CD8-positive, alpha-beta memory T cell (primary cell): ENCODE measurements at places on chromosomes 3 and 15.
A peak's percentile ranks its signal among the peaks of the same experiment; 100 is the strongest.

DNA sequence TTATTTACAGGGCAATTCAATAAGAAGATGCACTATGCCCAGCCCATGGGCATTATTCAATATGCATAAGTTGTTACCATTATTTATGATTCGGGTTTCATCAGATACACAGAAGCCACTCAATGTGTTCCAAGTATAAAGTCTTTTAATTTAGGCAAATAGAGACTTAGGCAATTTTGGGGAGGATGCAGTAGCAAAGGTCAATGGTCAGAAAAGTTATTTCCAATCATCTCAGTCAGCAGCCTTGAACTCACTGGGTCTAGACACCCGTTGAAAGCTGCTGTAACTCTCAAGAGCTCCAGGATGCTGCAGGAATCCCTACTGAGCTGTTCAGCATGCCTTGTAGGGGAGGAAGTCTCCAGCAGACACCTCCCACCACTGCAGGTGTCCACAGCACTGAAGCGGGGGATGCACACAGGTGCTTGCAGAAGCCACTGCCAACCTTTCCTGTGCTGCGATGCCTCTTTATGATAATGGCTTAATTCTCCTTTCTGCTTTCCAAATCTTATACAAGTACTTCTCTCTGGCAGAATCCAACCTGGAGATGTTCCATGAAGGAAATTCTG lies 155.0 kb upstream of the SUCLG2 start:
- no peaks in the 10 kb centered on the region for H3K4me1 ChIP-seq
- no peak overlapping the region for H3K4me3 ChIP-seq
- no peaks in the 10 kb centered on the region for H3K27me3 ChIP-seq
- DNase-seq, result no peak

- no peaks in the 10 kb centered on the region for H3K4me1 ChIP-seq
- H3K4me3 ChIP-seq, result no peak overlapping the region
- H3K27me3 ChIP-seq, result no peaks in the 10 kb centered on the region
- DNase-seq, result no peak
Observed at GRCh38 chr3:109973733-109974132, 636.4 kb upstream of the DPPA4 start.

DNA sequence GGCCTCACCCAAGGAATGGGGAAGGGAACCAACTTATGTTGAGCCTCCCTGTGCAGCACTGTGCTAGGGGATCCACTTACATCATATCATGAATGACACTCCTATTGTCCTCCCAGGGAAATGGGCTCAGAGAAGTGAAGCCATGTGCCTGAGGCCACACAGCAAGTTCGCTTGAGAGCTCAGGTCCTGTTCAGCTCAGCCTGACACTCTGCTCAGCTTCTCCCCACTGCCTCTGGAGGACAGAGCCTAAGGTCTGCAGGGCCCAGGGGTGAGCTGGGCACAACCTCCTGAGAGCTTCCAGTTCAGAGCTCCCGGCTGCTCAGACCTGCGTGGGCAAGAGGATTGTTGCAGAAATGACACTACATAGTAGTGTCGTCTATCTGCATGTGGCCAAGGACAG lies 76.0 kb upstream of the SEC13 start:
- H3K36me3 ChIP-seq, result no peaks in the 10 kb centered on the region
- H3K27me3 ChIP-seq, result no peaks in the 10 kb centered on the region
- no peak overlapping the region for H3K4me3 ChIP-seq
- H3K27ac ChIP-seq, result no peak overlapping the region
- H3K4me1 ChIP-seq, result peaks cover 34% of the 10 kb centered on the region

GRCh38 chr3:85567071-85567676 lies 608.4 kb downstream of the CADM2 start:
- no peaks in the 10 kb centered on the region for H3K27me3 ChIP-seq
- no peak for DNase-seq
- H3K4me3 ChIP-seq, result no peak overlapping the region

DNA sequence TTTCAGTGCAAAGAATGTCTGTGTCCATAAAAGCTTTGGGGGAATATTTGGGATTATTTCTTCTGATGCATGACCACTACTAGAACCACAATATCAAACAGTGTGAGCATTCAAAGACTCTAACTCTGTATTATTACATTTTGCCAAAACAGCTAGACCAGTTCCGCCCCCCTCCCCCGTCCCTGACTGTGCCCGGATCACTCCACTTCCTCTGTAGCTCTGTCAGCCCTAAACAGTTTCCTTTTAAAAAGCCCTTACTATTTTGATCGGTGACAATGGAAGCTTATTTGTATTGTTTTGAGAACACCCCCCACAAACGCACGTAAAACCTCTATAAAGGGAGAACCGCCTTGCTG lies 36.6 kb upstream of the EPHB3 start:
- peak overlapping the region; percentile 65 for H3K4me3 ChIP-seq
- peaks cover 8% of the 10 kb centered on the region for H3K4me1 ChIP-seq
- peaks cover 15% of the 10 kb centered on the region for H3K27me3 ChIP-seq

DNA sequence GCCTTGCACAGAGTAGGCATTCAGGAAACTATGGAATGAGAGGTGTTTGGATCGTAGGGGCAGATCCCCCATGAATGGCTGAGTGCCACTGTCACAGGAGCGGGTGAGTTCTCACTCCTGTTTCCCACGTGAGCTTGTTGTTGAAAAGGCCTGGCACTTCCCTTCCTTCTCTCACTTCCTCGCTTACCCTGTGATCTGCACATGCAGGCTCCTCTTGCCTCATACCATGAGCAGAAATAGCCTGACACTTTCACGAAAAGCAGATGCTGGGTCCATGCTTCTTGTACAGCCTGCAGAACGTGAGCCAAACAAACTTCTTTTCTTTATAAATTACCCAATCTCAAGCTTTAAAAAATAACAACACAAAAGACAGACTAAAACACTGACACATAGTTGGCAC lies 55.4 kb downstream of the AGBL1 start:
- H3K27ac ChIP-seq, result no peak overlapping the region
- H3K36me3 ChIP-seq, result no peaks in the 10 kb centered on the region
- no peak for DNase-seq

DNA sequence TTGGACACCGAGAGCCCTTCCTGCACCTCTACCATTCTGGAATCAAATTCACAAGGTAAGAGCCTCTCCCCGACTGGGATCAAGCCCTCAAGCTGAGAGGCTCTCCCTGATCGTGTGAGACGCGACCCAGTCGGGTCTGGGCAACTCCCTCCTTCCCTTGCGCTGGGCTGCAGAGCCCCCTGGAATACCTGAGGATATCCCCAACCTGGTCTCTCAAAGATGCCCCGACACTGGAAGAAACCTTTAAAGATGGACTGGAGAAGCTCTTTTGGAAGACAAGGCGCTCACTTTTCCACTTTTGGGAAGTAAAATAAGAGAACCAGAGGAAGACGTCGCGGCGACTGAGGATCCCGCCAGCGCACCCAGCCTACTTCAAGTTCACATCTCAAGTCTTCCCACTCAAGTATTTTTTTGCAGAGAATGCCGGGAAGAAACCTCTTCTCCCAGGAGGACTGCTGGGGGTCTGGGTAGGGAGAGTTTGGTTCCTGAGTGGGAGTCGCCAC lies 33.8 kb downstream of the ZIC4 start:
- H3K4me3 ChIP-seq, result no peak overlapping the region
- H3K27me3 ChIP-seq, result peaks cover 28% of the 10 kb centered on the region
- no peaks in the 10 kb centered on the region for H3K36me3 ChIP-seq
- no peaks in the 10 kb centered on the region for H3K4me1 ChIP-seq

GRCh38 chr3:77025471-77025870 lies 14.4 kb upstream of the ROBO2 start:
- H3K27me3 ChIP-seq, result no peaks in the 10 kb centered on the region
- no peak overlapping the region for H3K4me3 ChIP-seq
- no peaks in the 10 kb centered on the region for H3K36me3 ChIP-seq
- H3K27ac ChIP-seq, result no peak overlapping the region
- DNase-seq, result no peak

DNA sequence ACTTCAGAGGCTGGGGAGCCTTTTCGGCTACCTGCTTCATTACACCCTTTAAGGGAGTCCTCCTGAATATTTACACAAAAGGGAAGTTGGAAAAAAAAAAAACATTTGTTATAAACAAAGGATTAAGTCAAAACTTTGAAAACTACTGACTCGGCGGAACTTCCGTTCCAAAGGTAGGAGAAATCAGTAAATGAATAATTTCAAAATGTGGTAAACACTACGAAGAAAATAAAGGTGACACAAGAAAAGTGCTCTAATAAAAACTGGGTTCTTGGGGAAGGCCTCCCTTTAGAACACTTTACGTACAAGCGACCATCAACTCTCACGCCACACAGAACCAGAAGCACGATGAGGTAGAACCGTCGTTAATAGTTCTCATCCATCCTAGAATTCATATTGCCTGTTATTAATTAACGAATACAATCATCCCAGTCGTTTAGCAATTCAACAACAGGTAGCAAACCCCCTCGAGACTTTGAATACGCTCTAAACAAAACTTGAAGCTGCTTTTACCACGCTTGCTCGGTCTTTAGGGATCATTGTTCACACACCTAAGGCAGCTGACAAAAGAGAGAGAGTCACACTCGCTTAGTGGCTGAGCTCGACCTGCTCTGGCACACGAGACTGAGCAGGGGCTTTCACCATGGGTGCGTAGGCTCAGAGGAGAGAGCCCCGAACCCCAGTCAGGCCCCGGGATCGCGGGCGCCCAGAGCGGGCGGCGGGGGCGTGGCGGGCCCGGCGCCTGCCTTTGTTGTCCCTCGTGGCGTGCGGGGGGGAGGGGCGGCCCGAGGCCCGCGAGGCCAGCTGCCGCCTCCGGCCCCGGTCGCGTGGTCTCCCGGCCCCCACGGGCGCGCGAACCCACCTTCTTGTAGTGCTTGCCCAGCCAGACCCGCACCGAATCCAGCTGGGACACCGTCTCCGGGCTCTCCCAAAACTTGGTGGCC lies 680 bp downstream of the SMARCC1 start:
- H3K27me3 ChIP-seq, result no peaks in the 10 kb centered on the region
- H3K4me1 ChIP-seq, result peaks cover 40% of the 10 kb centered on the region
- DNase-seq, result peak; percentile 60
- peak overlapping the region; percentile 64 for H3K4me3 ChIP-seq

GRCh38 chr3:190101320-190102011 lies 19.2 kb downstream of the P3H2 start:
- no peaks in the 10 kb centered on the region for H3K4me1 ChIP-seq
- no peak overlapping the region for H3K27ac ChIP-seq
- H3K27me3 ChIP-seq, result no peaks in the 10 kb centered on the region
- no peaks in the 10 kb centered on the region for H3K36me3 ChIP-seq
- DNase-seq, result no peak

DNA sequence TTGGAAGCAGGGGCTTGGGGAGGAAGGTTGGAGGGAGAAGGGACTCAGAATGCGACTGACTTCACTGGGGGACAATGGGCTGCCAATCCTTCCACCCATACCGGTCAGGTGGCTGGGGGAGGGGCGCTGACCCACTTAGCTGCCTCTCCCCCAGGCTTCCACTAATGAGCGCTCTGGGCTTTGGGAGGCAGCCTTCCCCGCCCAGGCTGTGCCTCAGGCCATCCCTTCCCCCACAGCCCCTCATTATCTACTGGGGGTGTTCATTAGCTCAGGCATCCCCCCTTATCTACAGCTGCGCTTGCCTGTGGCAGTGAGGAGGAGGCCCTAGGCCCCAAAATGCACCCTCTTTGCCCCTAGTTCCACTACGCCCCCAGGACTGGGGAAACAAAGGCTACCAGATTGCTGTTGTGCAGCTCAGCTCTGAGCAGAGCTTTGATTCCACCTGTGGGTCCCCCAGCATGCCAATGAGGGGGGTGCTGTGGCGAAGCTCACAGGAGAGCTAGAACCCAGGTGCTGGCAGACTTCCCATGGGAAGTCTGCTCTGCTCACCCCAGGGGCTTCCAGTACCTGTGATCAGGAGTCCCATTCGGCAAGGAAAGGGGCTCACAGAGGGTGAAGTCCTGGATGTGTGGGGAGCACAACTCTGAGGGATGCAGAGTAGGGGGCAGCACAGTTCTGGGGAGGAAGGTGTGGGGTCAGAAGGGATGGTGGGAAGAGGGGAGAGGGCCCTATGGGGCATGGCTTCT lies 29.4 kb upstream of the SEMA3F start:
- no peaks in the 10 kb centered on the region for H3K36me3 ChIP-seq
- H3K4me1 ChIP-seq, result no peaks in the 10 kb centered on the region
- H3K4me3 ChIP-seq, result no peak overlapping the region
- no peaks in the 10 kb centered on the region for H3K27me3 ChIP-seq
- H3K27ac ChIP-seq, result no peak overlapping the region

DNA sequence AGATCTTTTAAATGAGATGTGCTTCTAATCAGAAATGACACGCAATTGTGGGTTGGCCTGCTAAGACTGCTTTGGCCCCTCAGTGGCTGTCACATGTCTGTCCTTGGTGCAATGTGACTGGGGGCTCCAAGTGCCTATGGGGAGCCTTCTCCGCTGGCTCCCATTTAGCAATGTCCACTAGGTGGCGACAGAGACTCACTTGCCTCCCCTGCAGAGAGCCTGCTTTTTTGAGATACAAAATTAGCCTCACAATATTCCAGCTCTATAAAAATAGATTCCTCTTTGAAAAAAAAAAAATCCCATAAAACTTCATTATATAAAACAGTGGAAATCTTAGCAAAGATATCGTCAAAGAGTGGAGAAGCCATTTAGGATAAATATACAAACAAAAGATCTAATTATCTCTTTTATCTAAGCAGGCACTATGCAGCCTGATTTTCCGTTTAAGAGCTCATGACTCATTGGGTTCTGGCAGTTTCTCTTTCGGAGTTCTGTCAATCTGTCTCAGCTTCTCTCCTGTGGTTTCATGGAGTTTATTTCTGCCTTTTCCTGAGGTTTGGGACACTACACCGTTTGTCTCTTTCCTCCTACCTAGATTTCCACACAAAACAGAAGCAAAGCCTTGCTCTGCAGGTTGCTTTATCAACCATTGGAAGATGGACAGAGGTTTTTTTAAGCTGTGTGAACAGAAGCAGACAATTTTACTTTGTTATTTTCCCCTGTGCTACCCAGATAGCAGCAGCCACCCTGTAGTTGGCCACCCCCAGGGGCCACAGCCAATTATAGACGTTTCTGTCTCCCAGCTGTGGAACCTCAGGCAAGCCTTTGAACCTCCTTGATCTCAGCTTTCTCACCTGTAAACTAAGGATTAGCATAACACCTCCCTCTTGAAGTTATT lies 68.4 kb upstream of the TNFAIP8L3 start:
- no peaks in the 10 kb centered on the region for H3K27me3 ChIP-seq
- H3K27ac ChIP-seq, result no peak overlapping the region
- no peaks in the 10 kb centered on the region for H3K36me3 ChIP-seq
- no peaks in the 10 kb centered on the region for H3K4me1 ChIP-seq

- no peaks in the 10 kb centered on the region for H3K36me3 ChIP-seq
- peak overlapping the region; percentile 58 for H3K4me3 ChIP-seq
- H3K27ac ChIP-seq, result peak overlapping the region; percentile 72
- no peaks in the 10 kb centered on the region for H3K27me3 ChIP-seq
- peaks cover 51% of the 10 kb centered on the region for H3K4me1 ChIP-seq
- peak; percentile 58 for DNase-seq
Observed at GRCh38 chr15:84749111-84749991, 959 bp downstream of the ZNF592 start.

- DNase-seq, result peak; percentile 83
- H3K27me3 ChIP-seq, result peaks cover 42% of the 10 kb centered on the region
- H3K27ac ChIP-seq, result no peak within 1 kb of the TSS
- no peaks in the 10 kb centered on the region for H3K4me1 ChIP-seq
Observed at GRCh38 chr3:184229394-184230080, at the start of gene VWA5B2. VWA5B2 (plus strand) TSS chr3:184229585; CDS start chr3:184230529, 944 bp downstream.
